ENCODE measurements at places on chromosomes 3 and 15.

- peak; percentile 55 for DNase-seq
Measured at GRCh38 chr3:24493746-24494617, 668 bp downstream of the THRB start.

DNA sequence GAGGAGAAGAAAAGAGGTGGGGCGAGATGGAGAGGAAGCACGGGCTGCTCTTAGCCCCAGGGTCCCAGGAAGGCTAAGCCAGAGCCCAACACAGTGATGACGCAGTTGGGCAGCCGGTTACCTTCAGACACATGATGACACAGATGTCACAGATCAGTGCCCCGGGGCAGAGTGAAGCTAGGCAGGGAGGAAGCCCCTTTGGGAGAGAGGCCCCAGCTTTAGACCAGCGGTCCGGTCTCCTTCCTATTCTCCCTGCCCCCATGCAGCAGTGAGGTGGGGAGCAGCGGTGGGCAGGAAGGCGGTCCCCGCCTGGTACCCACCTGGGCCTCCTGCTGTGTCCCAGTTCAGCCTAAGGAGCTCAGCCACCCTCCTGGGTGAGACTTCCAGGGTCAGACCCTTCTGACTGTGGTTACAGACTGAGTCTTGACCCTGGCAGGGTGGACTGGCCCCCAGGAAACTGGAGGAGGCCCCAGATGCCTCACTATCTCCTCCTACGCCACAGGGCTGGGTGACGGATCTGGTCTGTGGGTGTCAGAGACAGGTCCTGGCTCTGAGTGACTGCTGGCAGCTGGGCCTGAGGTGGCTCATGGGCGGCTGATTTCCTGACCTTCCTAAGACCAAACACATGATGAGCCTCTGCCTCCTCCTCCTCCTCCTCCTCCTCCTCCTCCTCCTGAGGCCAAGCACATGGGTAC, 38.8 kb upstream of the LINGO1 start:
- no peak for DNase-seq

DNA sequence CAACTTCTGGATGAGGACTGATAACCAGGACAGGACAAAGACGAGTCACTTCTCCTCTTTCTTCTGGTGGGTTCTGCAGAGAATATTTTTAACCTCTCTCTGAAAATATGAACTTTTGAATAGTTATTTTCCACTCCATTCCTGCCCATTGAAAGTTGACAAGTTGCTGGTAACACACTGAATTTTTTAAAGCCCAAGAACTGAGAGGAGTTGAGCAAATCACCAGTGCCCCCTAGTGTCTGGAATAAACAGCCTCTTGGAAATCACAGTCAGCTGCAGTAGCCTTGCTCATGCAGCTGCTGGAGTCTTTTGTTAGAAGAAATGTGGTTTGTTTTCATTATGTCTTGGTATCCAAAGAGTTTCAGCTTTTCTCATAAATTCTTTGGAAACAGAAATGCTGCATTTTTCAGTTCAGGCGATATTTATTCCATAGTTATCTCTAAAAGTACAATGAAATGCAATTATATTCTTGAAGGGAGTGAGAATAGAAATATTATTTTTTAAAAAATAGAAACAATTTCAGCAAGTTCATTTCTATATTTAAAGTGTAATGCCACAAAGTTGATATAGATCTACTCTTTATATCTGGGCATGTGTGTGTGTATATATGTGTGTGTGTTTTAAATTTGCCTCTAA, 741.0 kb upstream of the CBLB start:
- DNase-seq = peak; percentile 92

DNA sequence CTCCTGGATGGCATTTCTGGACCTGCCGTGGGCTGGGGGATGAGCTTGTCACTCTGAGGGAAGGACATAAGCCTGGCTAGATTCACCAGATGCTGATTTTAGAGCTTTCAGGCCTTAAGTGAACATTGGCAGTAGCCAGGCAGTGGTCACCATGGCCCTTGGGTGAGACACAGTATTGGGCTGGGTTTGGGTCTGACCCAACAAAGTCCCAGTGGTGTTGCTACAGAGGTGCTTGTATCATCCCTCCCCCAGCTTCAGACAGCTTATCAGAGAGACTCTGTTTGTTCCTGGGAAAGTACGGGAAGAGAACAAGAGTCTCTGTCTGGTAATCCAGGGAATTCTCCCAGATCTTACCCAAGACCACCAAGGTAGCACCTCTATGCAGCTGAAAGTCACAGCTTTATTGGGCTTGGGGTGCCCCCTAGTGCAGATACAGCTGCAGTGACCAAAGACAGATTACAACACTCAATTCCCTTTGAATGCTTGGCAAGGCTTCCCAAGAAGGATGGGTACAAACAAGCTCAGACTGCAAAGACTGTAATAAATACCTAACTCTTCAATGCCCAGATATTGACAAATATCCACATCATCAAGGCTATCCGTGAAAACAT, 9.8 kb upstream of the RUVBL1 start:
- DNase-seq = no peak

DNA sequence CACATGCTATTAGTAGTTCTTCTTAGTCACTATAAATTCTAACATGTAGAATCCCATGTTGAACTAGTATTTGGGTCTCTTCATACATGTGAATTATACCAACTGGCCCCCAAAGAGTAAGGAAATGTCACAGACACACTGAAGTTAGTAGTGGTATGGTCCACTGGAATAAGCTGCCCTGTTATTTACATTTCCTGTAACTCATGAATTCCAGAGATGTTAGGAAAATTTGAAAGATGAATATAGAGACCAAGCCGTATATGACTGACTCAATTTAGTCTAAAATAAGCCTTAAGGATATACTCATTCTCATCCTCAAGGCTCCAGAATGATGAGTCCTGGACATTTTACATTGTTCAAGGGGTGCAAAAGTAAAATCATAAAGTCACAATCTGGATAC, 81.2 kb downstream of the FBXL22 start:
- DNase-seq = no peak

- DNase-seq = no peak
Measured at GRCh38 chr3:118641608-118642007, 393.0 kb downstream of the IGSF11 start.

- DNase-seq = no peak
Measured at GRCh38 chr3:113685956-113686721, 10.3 kb downstream of the USF3 start.
